ENCODE measurements at places on chromosomes 11 and 22.

DNA sequence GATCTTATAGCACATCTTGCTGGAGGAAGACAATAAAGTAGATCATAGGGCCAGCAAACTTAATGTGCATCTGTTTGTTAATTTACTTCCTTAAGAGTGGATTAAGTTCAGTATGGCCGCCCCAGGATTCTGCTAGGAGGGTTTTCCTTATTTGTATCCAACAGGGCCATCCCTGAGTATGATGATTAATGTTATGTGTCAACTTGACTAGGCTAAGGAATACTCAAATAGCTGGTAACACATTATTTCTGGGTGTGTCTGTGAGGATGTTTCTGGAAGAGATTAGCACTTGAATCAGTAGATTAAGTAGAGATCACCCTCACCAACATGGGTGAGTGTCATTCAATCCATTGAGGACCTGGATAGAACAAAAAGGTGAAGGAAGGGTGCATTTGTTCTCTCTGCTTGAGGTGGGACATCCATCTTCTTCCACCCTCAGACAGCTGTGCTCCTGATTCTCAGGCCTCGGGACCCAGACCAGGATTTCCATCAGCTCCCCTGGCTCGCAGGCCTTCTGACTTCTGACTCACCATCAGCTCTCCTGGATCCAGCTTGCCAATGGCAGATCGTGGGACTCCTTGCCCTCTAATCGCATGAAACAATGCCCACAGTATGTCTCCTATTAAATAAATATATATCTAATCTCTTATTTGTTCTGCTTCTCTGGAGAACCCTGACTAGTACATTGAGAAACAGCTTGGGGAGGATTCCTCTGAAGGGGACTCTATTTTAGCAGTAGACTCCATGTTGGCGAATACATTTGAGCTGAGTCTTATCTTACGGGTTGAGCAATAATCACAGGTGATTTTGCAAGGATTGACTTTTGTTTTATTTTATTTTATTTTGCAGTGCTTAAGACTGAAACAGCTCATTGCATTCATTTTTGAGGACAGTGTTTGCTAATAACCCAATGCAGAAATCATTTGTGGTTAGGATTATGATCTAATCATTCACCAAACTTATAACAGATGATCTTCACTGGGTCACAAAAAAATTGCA lies 9.0 kb upstream of the ZBTB44 start:
- DNase-seq: no peak

- DNase-seq: no peak
Observed at GRCh38 chr11:7973011-7973410, 7.8 kb upstream of the NLRP10 start.

- DNase-seq: no peak
Observed at GRCh38 chr11:62393735-62394134, 25.1 kb upstream of the SCGB1A1 start.

GRCh38 chr22:36363349-36363981 lies 24.3 kb downstream of the MYH9 start:
- no peak for DNase-seq

DNA sequence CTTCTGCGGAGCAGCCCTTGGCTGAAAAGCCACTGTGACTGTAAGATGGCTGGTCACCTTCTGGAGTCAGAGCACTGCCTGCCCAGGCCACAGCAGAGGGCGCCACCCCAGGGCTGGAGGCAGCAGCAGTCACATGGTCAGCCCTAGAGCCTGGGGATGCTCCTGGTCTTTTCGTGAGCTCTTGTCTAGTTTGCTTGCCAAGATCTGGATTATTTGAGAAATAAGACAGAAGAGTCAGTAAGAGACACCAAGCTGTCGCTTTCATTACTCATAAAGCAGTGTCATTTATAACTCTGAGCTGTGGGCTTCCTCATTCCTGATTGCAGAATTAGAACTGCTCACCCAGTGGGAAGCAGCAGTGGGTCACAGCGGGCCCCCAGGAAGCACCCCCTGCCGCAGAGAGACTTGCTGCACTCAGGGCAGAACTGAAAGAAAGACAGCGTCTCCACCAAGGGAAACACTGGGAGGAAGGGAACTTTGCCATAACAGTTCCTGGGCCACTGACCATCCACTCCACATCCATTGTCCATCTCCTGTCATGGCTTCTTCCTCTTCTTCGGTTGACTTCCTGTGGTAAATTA lies 56.7 kb downstream of the PPP6R2 start:
- no peak for DNase-seq

DNA sequence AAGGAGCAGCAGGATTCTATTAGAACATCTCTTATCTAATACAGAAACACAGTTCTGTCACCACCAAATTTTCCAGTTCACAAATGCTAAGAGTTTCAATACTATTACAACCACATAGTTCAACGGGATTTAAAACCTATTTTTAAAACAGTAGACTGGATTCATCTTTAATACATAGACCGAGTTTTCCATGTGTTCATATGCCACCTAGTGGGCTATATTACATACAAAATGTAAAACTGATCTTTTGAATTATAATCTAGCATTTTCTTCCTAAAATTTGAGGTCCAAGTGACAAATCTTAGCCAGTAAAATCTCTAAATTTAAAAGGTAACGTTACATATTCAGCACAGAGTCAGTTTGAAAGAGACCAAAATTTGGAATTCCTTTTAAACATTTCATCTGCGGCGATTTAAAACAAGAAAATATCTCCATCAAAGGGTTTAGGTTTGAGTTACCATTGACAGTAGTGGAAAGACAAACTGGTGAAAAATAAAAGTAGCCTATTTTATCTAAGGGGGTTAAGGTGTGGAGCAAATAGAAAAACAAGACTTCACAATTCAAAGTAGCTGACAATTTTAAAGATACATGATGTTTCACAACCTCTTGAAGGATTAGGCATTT lies 269.3 kb upstream of the MPPED2 start:
- DNase-seq: no peak
